ENCODE measurements at places on chromosomes 1 and 21. TPM values are rescaled to one million over a fixed set of nuclear protein-coding genes. Genes with fewer than 3 reads are reported as not detected.

GRCh38 chr21:16509476-16509875 lies 779.7 kb downstream of the USP25 start:
- ATAC-seq: no peak

DNA sequence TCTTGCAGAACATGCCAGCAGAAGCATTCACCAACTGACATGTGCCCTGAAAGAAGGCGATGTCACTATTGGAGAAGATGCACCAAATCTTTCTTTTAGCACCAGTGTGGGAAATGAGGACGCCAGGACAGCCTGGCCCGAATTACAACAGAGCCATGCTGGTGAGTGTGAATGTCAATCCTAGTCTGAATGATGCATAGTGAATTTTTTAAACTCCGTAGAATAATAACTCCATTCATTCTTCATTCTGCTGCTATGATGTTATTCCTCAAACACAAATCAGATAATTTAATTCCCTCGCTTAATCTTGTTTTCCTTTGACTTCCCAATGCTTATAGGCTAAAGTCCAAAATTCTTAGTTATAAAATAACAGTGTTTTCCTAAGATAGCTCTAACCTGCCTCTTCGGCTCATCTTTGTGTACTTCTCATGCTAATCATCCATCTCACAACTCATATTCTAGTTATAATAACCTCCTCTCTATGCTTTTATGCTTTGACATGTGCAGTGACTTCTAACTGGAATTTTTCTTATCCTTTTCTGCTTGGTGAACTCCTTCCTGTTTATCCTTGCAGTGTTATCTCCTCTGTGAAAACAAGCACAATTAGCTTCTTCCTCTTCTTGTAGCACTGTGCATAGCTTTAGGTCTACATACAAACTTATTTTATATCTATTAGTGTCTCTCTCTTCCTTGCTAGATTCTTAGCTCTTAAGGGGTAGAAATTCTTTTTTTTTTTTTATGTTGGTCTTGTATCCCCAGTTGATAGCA lies 14.4 kb downstream of the SDCCAG8 start:
- no peak for ATAC-seq

GRCh38 chr1:24391882-24392603 lies 21.5 kb downstream of the STPG1 start:
- ATAC-seq: peak; percentile 56

DNA sequence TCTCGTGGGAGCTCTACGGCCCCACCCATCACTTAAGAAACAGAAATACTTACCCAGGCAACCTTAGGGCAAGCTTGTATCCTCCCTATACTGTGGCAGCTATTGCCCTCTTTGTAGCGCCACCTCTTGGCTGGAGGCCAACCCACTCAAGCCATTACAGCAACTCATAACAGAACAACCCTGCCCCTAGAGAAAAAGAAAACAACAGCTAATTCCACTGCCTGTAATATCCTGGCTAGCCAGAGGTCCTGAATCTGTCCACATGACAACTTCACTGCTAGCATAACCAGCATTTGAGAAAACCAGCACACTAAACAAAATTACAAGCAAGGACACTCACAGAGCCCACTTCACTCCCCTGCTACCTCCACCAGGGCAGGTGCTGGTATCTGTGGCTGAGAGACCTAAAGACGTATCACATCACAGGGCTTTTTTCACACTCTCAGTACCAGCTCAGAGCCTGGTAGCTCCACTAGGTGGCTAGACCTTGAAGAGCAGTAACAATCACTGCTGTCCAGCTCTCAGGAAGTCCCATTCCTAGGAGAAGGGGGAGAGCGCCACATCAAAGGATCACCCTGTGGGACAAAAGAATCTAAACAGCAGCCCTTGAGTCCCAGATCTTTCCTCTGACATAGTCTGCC lies 14.5 kb upstream of the MX1 start:
- peak; percentile 95 for ATAC-seq

DNA sequence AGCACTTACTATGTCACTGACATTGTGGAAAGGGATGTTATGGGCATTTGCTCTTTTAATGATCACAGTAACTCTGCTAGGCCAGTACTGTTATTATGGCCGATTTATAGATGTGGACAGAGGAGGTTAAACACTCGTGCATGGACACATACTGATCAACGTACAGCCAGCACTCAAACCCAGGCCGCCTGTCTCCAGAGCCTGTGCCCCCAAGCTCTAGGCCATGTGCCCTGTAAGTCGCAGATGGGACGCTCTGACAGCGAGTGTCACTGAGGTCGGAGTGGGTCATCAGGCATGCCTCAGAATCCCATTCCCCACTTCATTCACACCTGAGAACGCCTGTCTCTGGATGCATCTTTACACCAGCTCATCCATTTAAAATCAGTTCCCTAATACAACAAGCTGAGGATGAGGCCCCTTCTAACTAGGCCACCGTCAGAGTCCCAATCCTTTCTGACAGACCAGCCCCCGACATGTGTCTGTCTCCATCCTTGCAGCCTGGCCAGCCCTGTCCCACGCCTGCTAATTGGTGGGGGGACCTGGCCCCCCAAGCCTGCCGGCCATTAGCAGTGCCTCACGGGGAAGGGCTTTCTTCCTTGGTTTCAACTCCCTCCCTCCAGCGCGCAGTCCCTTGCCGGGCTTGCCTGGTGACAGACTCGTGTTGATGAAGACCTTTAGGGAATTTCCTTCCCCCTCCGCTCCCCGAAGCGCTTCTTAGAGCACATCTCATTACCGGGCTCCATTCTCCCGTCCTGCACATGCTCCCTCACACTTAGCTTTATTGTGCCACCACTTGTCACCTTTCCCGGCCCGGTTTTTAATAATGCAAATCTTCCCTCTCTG lies 436.8 kb downstream of the KIF26B start:
- no peak for ATAC-seq

The AJAP1 gene
- 0.44 TPM for total RNA-seq

The LCE1F gene
- total RNA-seq: not detected
